ENCODE measurements at places on chromosomes 7 and 10.
A peak's percentile ranks its signal among the peaks of the same experiment; 100 is the strongest.

DNA sequence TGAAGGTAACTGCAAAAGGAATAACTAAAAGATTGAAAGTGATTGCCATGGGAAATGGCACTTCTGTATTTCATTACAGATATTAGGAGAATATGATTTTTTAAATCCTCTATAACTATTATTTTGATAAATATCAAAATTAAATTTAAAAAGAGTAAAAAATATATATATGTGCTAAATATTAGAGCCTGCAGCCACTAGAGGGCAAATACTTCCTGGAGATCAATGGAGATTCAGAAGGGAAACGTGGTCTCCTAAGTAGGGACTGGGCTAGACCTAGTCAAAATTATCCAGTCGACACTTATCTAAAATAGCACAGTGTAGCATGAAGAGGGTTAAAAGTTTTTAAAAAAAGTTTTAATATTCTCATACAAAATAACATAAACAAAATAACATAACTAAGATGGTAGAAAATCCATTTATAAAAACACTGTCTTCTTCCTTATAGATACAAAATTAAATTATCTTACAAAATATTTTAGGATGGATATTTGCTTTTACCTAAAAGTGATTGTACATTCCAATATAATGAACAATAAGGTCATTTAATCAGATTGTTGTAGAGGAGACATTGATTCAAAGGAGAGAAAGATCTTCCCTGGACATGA lies 434.3 kb downstream of the MDFIC start:
- peak; percentile 38 for DNase-seq

DNA sequence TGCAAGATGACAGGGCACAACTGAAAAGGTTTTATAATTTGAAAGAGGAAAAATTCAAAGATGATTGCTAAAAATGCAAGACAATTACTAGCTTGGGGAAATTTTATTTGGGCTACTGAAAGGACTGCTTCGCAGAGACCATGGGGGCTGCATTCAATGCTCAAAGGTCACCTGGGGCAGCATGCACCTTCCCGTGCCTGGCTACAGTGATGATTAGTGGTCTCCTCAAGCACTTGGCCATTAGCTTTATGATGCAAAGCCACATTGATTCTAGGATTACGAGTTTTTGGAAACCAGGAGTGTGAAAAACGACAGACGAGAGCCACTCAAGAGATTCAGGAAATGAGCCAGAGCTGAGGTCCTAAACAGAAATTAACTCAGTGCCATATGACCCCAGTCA lies 764.6 kb downstream of the PHTF2 start:
- DNase-seq: no peak

DNA sequence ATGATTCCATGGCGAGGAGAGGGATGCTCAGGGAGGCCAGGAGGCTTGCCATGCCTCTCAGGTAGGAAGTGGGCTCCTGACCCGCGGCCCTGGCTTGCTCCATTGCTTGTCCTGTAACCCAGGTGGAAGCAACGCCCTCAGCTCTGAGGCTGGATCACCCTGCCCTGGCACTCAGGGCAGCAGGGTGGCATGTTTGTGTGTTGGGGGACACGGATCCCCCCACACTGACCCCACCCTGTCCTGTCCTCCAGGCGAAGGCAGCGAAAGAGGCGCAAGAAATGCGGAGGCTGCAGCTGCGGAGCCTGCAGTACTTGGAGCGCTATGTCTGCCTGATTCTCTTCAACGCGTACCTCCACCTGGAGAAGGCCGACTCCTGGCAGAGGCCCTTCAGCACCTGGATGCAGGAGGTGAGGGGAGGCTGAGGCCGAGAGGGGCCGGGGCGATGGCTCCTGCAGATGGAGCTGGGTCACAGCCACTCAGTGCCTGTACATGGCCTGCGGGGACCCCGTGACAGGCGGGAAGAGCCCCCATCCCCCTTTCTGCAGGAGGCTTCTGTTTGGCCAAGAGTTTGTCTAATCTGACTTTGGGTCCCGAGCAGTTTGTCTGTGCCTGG lies 38.3 kb downstream of the PRF1 start:
- no peak for DNase-seq

DNA sequence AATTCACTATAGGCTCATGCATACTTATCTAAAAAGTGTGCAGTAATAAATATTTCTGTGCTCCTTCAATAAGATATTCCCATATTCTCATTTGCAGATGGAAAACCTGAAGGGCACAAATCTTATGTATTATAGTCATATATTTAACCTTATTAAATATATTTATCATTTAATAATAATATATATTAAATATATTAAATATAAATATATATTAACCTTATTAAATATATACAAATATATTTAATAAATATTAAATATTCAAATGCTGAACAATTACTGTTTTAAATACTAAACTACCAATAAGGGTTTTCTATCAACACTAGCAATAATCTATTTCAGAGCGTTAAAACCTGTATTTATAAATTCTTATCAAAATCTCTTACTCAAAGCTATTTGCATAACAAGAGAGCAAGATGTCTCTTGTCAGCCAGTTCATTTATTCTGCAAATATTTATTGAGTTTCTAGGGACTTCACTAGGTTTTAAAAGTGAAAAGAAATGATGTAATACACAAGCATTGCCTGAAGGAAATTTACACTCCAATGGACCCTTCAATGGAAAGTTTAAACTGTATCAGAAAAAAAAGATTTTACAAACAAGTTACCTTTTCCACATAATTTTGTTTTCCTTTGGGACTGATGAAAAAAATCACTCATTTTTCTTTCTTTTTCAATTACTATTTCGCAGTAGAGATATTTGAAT lies 159.2 kb downstream of the AGMO start:
- DNase-seq: no peak

GRCh38 chr7:104650991-104651640 lies 322.7 kb downstream of the LHFPL3 start:
- no peak for DNase-seq

DNA sequence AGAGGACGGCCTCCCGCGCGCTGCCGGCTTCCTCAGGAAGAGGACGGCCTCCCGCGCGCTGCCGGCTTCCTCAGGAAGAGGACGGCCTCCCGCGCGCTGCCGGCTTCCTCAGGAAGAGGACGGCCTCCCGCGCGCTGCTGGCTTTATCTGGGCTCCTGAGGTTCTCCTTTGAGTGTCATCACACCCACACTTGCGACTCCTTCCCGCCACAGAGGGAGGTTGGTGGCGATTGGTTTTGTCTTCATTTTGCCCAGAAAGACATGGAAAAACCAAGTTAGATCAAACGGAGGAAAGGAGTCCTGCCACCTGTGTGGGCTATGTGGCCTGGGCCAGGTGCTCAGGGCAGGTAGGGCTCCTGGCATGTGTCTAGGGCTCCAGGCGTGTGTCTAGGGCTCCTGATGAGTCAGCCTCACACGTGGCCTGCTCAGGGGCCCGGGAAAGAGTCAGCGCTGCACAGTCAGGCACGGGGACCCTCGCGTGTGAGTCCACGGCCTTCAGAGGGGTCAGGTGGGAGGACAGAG lies 138.0 kb downstream of the VIPR2 start:
- DNase-seq: no peak

- no peak for DNase-seq
Observed at GRCh38 chr7:66211429-66211828, 6.3 kb downstream of the TPST1 start.

DNA sequence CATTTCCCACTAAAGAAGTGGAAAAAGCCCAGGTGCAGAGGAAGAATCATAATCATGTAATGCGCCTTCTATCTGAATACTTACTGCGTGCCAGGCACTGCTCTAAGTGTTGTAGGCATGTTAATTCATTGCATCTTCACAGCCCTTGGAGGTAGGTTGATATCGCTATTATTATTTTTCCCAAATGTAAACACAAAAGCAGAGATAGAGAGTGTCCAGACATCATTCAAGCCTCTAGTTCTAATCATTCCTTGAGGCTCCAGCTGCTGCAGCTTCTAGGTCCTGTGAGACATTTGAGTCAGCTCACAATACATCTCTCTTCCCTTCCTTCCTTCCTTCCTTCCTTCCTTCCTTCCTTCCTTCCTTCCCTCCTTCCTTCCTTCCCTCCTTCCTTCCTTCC lies 25.0 kb downstream of the GALNTL5 start:
- no peak for DNase-seq

GRCh38 chr7:135697276-135698049 lies 30.5 kb downstream of the SLC13A4 start:
- no peak for DNase-seq

GRCh38 chr10:133262696-133263095 lies 14.0 kb downstream of the ADAM8 start:
- DNase-seq: no peak

DNA sequence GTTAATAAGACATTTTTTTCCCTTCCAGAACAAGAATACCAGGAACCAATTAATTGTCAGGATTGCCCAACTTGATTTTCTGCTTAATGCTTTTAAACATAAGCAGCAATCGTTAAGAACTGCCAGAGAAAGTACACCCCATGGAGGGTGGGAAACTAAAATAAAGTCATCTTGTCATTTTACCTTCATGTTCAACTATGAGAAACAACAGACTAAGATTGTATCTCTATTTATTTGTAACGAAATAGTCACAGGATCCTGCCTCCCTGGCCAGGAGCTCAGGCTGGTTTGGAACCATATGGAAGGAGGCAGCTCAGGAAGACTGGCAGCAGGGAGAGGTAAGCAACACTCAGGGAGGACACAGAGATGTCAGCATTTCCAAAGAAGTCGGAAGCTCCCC lies 129.6 kb downstream of the TNS3 start:
- no peak for DNase-seq

- no peak for DNase-seq
Observed at GRCh38 chr7:20276705-20277472, 53.8 kb upstream of the ITGB8 start.

- DNase-seq: no peak
Observed at GRCh38 chr7:4817178-4817901, 41.9 kb downstream of the AP5Z1 start.

DNA sequence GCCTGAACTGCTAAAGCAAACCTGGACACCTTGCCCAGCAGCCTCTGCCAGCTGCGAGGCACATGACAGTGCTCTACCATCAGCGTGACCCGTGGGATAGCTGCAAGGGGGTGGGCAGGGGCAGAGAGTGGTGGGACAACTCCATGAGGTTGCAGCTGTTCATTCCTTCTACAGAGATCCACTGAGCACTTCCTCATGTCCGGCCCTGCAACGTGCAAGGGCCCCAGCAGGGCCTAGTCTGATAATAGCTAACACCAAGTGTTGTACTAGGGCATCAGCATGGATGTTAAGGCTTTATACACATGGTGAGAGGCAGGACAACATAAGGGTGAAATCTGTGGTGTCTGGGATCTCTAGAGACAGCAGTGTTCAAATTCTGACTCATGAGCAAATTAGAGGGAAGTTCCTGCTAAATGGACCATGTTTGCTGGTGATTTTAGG lies 14.3 kb downstream of the NOD1 start:
- DNase-seq: no peak

DNA sequence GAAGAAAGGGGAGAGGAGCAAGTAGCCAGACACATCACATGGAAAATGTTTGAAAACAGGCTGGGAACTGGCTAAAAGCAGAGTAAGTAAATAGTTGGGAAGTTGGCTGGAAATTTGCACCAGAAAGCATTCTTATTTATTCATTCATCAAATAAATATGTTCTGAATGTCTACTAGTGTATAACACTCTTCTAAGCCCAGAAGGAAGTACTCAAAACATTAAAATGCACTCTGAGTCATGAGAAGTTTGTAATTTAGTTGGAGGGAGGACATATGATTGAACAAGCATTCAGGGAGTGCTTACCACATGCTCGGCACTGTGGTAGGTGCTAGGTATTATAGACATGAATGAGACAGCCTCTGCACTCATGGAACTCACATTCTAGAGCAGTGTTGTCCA lies 37.0 kb upstream of the CNNM1 start:
- no peak for DNase-seq

GRCh38 chr10:71761541-71762113 lies 11.7 kb downstream of the VSIR start:
- DNase-seq: no peak

GRCh38 chr10:50231515-50232260 lies 19.6 kb downstream of the ASAH2 start:
- no peak for DNase-seq

DNA sequence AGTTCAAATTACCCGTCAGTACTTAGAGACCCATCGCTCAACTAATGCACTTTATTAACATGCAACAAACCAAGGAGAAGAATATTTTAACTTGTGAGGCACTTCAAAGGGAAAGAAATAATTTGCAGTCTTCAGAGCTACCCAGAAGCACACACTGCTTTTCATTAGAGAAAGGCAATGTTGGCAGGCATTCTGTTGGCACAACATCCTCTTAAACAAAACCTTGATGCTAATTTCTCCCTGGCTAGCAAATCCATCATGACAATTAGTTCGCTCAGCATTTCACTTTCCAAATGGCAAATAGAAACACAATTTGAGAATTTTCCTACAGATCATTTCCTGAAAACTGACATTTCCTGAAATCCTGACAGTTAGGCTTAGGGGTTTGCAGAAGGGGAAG lies 155.6 kb upstream of the FAM13C start:
- DNase-seq: no peak

DNA sequence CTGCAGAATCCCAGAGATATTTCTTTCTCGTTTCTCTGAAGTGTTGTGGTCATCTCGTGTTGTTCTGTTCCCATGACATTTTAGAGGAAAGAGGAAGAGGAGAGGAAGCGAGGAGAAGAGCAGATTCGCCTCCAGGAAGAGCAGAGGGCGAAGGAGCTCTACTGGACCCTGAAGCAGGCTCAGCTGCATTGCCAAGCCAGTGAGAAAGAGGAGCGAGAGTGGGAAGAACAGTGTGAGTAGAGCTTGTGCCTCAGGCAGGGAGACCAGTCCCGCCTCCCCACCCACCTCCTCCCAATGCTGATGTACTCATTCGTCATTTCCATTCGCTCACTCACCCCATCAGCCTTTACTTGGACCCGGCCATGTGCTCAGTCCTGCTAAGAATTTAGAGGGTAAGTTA lies 50.8 kb downstream of the SH2D4B start:
- no peak for DNase-seq

GRCh38 chr7:100472854-100473499 lies 6.0 kb downstream of the TSC22D4 start:
- DNase-seq: no peak

DNA sequence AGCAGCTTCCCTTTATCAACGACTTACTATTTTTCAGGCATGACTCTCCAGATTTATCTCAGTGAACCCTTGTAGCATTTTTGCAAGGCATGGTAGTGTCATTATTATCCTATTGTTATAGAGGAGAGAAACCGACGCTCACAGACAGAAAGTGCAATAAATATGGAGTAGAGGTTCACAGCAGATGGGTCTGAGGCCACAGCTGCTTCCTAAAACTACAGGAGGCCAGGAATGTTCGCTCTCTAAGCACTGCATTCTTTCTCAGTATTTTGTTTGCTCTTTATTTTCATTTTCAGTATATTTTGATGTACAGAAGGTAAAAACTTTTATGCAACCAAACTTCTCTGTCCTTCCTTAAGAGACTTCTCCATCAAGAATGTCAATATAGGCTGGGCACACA lies 4.5 kb upstream of the AEBP1 start:
- no peak for DNase-seq

GRCh38 chr7:121002-121785 lies 71.2 kb upstream of the FAM20C start:
- no peak for DNase-seq

DNA sequence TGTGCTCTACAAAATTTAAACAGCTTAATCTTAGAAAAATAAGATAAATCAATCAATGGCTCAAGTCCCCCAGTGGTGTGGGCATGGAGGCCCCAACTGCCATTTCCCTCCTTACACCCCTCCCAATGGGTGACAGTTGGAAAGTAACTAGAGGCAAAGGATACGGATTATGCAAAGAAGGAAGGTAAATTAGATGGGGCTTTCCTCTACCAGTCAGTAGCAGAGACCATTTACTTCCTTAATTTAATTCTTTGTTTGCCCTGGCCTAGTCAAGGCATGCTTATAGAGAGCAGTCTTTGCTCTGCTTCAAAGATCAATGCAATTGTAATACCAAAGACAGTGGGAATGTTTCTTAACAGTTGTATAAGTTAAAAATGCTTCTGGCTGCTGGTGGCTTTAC lies 63.3 kb upstream of the PAPSS2 start:
- no peak for DNase-seq

Data from AML-193 (cell line).